ENCODE measurements at places on chromosomes 2 and 18. TPM values are rescaled to one million over a fixed set of nuclear protein-coding genes. Genes with fewer than 3 reads are reported as not detected.

The IL37 gene
- polyA plus RNA-seq: not detected

The TRABD2A gene
- polyA plus RNA-seq: 2.1 TPM

The TEX44 gene
- polyA plus RNA-seq: not detected

The STARD6 gene
- polyA plus RNA-seq: not detected

The IL36A gene
- not detected for polyA plus RNA-seq

The HES6 gene
- polyA plus RNA-seq: 5.5 TPM

The PJVK gene
- 6.2 TPM for polyA plus RNA-seq

The MBP gene
- polyA plus RNA-seq: 15.1 TPM

The ZNF521 gene
- polyA plus RNA-seq: 1.8 TPM

The G6PC2 gene
- polyA plus RNA-seq: not detected

The ANKAR gene
- polyA plus RNA-seq: 3.4 TPM

The KCNK3 gene
- 2.1 TPM for polyA plus RNA-seq

The IL36RN gene
- not detected for polyA plus RNA-seq

DNA sequence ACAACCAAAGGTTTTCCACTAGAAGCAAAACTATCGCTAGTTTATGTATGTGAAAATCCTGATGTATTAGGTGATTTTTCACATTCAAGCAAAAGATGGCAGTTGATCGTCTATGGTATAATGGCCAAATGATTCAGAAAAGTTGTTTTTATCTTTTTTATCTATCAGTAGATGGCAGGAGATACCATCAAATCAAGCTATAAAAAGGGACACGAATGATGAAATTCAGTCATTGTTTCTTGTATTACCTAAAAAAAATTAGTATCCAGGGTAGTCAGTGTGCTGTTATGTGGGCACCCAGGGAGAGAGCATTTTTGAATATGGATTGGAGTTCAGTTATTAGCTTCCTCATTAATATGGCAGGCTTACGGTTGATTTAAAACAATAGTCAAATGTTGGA, 22.9 kb upstream of the CAVIN2 start:
- DNase-seq: no peak

DNA sequence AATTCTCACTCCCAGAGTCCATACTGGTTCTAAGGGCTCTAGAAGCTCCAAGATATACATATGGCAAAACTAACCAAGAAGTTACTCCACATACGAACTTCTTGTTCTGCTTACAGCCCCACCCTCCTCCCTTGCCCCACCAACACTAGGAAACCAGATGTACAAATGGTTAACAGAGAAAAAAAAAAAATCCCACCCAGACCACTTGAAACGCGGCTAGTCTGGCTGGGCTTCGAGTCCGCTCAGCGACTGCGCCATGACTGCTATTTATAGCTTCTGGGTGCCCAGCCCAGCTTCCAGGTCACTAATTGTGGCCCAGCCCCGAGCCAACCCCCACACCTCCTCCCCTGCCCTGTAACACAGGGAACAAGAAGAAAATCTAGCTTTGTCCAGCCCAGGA, 47.0 kb upstream of the IHH start:
- DNase-seq: no peak

DNA sequence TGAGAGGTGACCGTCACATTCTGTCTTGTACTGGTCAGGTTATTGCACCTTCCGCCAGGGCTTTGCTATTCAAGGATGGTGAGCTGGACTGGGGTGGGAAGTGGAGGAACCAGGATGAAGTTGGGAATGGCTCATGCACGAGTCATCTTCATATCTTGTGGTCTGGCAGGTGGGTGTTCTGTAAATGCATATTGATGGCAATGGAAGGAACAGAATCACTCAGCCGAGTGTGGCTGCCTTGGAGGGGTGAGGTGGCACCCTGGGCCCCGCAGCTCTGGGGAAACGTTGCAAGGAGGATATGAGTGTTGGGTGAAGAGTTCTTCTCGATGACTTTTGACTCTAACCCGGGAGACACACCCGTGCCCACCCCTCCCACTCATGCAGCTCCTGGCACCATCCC, 1.2 kb downstream of the NEU2 start:
- DNase-seq: no peak

- DNase-seq: no peak
Observed at GRCh38 chr2:150211164-150211631, 276.3 kb downstream of the RND3 start.

DNA sequence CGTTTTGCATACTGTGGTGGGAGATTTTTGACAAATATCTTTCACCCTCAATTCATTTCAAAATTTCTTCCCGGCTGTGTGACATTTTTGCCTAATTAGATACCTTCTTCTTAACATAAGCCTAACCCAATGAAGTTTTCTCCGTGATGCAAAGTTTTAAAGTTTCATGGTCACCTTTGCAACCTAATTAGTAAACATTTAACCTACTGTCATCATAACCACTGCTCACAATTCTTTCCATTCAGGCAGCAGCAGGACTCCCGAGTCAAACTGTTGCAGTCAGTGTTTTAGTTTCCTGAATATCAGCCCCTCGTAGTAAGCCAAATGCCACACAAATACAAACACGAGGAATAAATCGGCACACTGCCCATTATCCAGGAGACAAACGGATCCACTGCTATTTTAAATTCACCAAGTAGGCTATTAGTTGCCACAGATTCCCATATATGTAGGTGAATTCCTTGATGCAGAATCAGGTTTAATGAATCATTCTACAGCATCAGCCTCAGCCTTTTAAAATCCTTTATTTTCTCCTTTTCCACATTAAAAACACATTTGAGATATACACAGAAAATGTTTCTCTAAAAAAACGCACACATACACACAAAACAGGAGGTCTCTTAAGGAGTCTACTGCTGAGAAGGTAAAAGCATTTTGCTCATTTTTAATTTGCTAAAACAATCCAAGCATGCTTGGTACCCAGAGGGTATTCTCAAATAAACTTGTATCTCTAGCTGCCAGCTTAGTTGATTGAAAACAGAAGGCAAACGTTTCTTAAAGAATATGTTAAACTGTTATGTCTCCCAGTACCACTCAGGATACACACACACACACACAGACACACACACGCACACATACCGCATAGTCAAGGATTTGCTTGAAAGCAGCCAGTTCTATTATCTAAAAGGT, 106.5 kb upstream of the KCTD1 start:
- DNase-seq: no peak

DNA sequence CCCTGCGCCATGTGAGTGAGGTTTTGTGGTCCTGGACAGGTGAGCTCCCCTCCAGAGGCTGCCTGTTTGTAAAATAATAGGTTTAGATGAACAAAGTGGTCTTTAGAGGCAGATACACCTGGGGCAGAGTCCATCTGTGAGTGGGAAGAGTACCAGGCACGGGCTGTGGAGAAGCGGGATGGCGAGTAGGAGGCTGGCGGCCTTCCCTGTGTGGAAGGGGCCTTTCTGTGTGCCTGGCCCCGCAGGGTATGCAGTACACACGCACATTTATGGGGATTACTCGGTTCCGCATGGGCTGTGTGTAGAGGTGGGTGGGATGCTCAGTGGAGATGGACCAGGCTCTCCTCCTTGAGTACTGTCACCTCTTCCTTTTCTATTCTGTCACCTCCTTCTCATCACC, 64.1 kb downstream of the AGAP1 start:
- no peak for DNase-seq

DNA sequence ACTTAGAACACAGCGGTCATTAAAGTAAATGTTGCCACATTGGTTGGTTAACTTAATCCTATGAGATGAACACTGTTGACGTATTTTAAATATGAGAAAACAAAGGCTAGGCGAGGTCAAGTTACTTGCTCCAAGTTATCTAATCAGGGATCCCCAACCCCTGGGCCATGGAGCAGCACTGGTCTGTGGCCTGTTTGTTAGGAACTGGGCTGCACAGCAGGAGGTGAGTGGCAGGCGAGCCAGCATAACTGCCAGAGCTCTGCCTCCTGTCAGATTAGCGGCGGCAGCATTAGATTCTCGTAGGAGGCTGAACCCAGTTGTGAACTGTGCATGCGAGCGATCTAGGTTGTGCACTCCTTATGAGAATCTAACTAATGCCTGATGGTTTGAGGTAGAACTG, 878.9 kb downstream of the CPS1 start:
- no peak for DNase-seq

- no peak for DNase-seq
Observed at GRCh38 chr18:32335228-32335627, 135.5 kb downstream of the GAREM1 start.

DNA sequence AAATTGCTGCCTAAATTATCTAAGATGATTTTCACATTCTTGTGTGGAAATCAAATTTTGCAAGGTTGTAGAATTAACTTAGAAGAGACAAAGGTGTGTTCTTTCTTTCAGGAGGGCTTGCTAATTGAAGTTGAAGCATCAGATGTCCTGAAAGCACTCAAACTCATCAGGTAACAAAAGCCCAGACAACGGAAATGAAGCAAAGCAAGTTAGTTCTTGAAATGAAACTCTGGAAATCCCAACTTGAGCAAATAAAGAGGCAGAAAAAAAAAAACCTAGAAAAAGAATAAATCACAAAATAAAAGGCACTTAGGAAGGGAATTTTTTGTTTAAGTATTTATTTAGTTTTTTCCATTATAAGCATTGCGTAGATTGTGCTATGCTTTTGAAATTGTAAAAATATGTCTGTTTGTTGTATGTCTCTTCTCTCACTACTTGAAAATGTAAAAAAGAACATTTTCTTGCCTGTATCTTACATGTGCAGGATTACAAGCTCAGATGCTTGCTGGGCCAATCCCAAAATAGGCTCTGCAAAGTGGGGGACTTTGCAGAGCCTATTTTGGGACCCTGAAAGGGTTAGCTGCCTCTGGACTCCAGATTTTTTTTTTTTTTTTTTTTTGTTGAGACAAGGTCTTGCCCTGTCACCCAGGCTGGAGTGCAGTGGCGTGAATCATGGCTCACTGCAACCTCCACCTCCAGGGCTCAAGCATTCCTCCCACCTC, 46.7 kb downstream of the FAM161A start:
- DNase-seq: no peak

- no peak for DNase-seq
Observed at GRCh38 chr2:206232287-206233035, 42.0 kb upstream of the ZDBF2 start.

DNA sequence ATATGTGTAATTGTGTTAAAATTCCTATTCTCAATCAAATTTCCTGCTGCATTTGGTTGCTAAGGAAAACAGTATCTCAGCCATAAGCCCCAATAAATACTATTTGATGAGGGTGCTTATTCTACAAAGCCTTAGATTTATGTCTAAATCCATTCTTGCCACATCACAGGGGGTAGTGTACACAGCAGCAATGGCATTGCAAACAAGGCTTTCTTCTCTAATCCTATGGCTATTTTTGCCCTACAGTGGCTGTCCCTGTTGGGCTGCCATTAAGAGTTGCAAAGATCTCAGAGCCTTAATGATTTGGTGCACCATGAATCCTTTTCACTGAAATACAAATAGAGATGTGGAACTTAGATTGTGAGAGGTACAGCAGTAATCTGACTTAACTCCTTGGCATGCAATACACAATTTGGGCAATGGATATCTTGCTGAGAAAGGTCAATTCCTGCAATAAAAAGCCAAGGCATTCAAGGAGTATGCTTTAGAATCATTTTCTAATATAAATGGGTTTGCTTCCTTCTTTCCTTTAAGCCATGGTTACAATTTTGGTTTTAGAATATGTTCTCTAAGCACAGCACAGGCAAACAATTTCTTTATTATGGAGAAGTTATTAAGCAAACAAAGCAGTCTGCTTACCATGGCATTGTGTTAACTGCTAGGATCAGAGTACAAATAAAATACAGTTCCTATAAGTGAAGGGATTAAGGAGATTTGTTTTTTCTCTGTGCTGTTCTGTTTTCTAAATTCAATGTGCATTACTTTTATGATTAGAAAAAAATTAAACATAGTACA, 69.8 kb upstream of the CD302 start:
- no peak for DNase-seq

DNA sequence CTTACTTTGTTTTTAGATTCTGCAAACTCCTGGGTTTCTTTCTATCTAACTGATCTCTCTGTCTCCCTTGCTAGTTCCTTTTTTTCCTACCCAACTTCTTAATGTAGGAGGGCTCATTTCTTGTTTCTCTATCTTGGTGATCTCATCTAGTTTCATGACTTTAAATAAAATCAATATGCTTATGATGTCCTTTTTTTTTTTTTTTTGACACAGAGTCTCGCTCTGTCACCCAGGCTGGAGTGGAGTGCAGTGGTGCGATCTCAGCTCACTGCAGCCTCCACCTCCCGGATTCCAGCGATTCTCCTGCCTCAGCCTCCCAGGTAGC, 42.2 kb upstream of the IL1RL1 start:
- DNase-seq: no peak

GRCh38 chr2:154507186-154507585, 191.3 kb upstream of the KCNJ3 start:
- no peak for DNase-seq

DNA sequence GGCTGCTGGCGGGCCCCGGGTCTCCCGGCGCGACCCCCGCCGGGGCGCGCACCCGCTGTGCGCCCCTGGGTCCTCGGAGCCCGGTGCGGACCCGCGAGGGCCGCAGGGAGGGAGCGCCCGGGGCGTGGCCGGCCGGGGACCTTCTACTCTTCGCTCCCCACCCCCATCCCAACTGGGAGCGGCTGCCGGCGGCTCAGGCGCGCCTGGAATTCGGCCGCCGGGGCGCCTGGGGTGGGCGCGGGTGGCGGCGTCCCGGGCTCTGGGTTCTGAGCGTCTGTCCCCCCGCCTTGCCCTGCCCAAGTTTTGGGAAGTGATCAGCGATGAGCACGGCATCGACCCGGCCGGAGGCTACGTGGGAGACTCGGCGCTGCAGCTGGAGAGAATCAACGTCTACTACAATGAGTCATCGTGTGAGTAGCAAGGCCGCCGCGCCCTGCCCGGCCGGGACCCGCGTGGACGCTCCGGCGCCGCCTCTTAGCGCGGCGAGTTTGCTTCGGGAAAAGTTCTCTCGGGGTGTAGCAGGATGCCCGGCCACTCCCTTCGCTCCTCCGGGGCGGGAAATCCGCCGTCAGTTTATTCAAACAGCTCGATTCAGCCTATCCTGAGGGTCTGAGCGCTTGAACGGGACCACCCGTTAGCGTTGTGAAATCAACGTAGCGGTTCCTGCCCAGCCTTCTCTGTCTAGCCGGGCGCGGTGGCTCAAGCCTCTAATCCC, 502 bp downstream of the TUBB6 start:
- DNase-seq: peak; percentile 83

- DNase-seq: no peak
Observed at GRCh38 chr2:124480958-124481357, 455.9 kb downstream of the CNTNAP5 start.

- no peak for DNase-seq
Observed at GRCh38 chr18:44915661-44916060, 235.0 kb downstream of the SETBP1 start.

GRCh38 chr2:54642677-54643430, 80.6 kb upstream of the EML6 start:
- no peak for DNase-seq

DNA sequence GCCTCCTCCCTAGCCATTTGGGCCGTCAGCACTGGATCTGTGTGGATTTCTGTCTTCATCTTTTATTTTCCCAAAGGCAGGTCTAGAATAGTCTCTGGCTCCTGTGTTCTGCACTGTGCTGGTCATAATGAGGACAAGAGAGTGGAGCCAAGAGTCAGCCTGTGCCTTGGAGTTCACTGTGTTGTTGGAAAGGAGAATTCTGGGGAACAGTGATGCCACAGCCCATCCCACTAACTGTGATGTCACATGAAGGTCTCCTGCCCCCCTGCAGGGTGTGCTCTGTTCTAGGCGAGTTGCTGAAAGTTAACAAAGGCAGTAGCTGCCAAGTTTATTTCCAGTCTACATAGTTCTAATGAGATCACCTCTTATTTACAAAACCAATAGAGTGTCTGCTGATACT, 248.5 kb downstream of the TPGS2 start:
- no peak for DNase-seq

- DNase-seq: no peak
Observed at GRCh38 chr2:56502616-56503015, 318.8 kb downstream of the CCDC85A start.

Data from kidney (tissue), 22 donors.